ENCODE measurements at places on chromosomes 16 and 17.

- no peak for DNase-seq
Measured at GRCh38 chr16:2150418-2151187, 2.2 kb downstream of the RAB26 start.

DNA sequence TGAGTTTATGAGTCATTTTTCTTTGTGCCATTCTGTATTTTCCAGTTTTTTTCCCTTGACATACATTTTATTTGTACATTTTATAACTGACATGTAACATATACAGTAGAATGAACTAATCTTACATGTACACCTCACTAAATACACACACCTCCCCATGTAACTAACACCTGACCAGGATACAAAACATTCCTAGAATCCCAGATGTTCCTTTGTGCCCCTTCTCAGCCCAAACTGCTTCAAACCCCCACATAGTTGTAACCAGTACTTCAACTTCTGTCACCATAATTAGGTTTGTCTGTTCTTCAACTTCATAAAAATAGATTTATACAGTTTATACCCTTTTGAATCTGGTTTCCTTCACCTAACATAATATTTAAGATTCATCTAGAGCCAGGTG, 73.5 kb downstream of the BRIP1 start:
- no peak for DNase-seq

- DNase-seq, result no peak
Measured at GRCh38 chr17:79039886-79040285, 15.9 kb downstream of the C1QTNF1 start.

- no peak for DNase-seq
Measured at GRCh38 chr16:84943620-84944019, 67.7 kb downstream of the ZDHHC7 start.

DNA sequence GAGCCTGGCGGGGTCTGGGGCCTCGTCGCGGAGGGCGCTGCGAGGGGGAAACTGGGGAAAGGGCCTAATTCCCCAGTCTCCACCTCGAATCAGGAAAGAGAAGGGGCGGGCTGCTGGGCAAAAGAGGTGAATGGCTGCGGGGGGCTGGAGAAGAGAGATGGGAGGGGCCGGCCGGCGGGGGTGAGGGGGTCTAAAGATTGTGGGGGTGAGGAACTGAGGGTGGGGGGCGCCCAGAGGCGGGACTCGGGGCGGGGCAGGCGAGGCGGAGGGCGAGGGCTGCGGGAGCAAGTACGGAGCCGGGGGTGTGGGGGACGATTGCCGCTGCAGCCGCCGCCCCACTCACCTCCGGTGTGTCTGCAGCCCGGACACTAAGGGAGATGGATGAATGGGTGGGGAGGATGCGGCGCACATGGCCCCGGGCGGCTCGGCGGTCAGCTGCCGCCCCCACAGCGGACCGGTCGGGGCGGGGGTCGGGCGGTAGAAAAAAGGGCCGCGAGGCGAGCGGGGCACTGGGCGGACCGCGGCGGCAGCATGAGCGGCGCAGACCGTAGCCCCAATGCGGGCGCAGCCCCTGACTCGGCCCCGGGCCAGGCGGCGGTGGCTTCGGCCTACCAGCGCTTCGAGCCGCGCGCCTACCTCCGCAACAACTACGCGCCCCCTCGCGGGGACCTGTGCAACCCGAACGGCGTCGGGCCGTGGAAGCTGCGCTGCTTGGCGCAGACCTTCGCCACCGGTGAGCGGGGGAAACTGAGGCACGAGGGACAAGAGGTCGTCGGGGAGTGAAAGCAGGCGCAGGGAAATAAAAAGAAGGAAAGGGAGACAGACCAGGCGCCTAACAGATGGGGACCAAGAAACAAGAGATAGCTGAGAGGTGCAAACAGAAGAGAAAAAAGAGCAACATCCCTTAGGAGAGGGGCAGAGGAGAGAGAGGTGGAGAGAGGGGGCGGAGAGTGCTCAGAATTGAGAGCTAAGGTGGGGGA, at the start of gene PNMT:
PNMT (plus strand) TSS at position 509 of the 980 bp plus-strand sequence; CDS start at position 532, 23 bp downstream.
- DNase-seq, result peak; percentile 85

- no peak for DNase-seq
Measured at GRCh38 chr16:67552476-67552875, 9.8 kb upstream of the CTCF start.

GRCh38 chr17:21213638-21214014, 335 bp downstream of the TMEM11 start:
- no peak for DNase-seq

DNA sequence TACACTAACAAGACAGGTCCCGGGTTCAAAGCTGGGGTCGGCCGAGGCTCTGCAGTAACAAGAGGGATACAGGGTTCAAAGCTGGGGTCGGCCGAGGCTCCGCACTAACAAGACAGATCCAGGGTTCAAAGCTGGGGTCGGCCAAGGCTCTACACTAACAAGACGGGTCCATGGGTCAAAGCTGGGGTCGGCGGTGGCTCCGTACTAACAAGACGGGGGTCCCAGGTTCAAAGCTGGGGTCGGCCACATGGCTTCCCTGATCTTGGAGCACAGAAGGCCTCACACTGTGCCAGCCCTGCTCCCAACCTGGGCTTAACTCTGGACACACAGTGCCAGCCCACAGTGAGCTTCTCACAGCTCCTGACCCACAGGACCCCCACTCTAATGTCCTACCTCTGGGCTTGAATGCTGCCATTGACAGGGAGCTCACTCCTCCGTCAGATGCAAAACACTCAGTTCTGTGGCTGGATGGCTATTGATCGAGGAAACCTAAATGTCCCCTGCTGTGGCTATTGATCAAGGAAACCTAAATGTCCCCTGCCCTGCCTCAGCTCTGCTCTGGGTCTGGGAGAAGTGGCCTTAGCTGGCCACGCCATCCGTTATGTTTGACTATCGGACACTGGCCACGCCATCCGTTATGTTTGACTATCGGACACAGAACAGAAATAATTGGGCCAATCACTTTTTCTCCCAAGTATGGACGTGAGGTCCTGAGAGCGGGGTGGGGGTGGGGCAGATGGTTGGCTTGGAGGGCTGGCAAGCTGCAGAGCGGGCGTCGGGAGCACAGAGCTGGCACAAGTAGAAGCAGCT, 54.6 kb upstream of the DOC2B start:
- no peak for DNase-seq

DNA sequence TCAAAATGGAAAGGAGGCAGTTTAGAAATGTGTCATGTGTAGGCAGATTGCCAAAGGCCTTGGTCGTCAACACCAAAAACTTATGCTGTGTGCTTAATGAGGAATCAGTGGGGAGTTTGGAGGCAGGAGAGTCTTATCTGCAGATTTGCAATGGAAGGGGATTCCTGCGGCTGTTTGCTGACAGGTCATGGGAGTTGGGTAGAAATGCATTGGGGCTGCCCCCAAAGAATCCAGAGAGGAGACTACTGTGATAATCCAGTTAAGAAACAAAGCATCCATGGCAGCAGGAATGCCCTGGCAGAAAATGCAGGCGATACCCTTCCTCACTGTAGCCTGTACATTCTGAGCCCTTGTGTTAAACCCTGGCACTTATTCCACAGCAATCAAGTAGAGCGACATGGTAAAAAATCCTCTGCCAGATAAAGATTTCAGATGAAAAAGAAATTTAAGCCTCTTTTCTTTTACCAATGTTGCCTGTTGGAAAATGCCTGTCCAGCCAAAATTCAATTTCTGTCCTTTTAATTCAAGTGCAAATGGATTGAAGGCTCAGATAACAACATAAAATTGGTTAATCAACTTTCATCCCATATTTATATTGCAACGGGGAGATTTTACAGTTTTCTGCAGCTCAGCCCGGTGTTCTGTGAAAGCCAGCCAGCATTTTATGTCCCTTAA, 491.0 kb upstream of the CDH5 start:
- peak; percentile 51 for DNase-seq

DNA sequence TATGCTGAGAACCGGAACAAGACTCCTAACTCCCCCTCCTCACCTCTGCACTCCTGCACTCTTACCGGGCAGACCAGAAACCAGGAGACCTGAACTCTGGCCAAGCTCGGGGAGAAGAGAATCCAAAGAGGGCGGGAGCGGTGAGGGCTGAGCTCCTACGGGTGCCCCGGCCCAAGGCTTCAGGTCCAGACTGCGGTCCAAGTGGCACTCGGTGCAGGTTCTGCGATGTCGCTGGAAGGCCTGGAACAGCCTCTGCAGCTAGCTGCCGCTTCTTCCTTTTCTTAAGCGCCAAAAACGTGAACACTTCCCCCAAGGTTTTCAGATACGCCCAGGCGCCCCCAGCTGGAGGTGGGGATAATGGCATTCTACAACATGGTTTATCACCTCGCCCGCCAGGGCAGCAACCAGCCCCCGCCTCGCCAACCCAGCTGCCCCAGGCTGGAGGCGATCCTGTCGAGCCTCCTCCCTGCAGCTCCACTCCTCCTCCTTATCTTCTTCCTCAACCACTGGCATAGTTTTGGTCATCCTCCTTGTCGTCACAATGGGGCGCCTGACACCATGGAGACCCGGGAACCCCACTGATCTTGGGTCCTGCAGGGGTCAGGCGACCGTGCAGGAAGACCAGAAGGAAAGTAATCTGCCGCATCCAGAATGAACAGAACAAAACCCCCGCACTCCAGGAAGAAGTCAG, 1735.9 kb downstream of the TP53TG3F start:
- no peak for DNase-seq

- peak; percentile 45 for DNase-seq
Measured at GRCh38 chr17:74601944-74602572, 10.0 kb upstream of the CD300LD start.

DNA sequence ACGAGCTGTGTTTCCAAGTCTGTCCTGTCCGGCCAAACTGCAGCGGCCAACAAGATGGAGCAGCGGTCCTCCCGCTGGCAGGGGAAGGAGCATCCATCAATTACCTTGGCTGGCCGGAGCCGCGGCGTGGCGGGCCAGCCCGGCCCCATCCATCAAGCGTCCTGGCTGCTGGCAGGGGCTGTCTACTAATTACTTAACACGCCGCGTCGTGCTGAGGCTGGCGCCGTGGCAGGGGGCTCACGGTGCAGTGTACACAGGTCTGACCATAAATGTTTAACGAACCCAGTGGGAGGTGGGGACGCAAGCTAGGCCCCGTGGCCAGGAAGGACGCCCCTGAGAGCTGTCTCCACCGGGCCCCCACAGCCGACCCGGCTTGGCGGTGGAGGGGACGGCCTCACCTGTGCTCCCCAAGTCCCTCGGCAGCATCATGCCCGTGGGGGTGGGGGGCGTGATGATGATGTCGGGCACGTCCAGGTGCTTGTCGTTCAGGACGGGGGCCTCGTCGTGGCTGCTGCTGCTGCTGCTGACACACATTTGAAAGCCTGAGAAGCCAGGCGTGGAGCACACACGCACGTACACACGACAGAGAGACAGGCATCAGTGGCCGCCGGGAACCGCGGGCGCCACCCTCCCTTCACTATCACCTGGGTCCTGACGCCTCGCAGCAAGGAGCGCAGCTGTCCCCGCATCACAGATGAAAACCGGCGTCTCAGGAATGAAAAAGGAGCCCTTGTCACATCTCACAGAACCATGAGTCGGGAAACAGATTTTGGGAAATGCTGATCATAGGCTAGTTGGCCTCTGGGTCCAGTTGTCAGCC, 21.2 kb upstream of the GINS2 start:
- peak; percentile 58 for DNase-seq

- DNase-seq, result no peak
Measured at GRCh38 chr16:54417384-54417783, 130.8 kb upstream of the IRX3 start.

All from brain (organoid and tissue), 16 donors.